Epithelial cell of alveolus of lung (primary cell): ENCODE measurements at places on chromosomes 7 and 10. TPM values are rescaled to one million over a fixed set of nuclear protein-coding genes. Genes with fewer than 3 reads are reported as not detected.

Gene TBRG4
- 49.7 and 77.4 TPM in 2 replicates for total RNA-seq

Gene COL26A1
- 1.4 TPM in 1 of 2 replicates, not detected in the other for total RNA-seq

Gene PIP
- not detected in 2 replicates for total RNA-seq

Gene NCF1
- not detected in 2 replicates for total RNA-seq

Gene TUBAL3
- total RNA-seq, result under 0.01 TPM in 1 of 2 replicates, not detected in the other

Gene ODAD2
- 0.52 and 0.64 TPM in 2 replicates for total RNA-seq
